ENCODE measurements at places on chromosomes 13 and 19. TPM values are rescaled to one million over a fixed set of nuclear protein-coding genes. Genes with fewer than 3 reads are reported as not detected.
A peak's percentile ranks its signal among the peaks of the same experiment; 100 is the strongest.

CERS1 gene
- total RNA-seq, result not detected

NPAS1 gene
- total RNA-seq, result not detected

ZNF814 gene
- total RNA-seq, result 13.5 TPM

ALKBH6 gene
- 29.8 TPM for total RNA-seq

ALDH16A1 gene
- 29.8 TPM for total RNA-seq

B3GLCT gene
- total RNA-seq, result 9.2 TPM

DNA sequence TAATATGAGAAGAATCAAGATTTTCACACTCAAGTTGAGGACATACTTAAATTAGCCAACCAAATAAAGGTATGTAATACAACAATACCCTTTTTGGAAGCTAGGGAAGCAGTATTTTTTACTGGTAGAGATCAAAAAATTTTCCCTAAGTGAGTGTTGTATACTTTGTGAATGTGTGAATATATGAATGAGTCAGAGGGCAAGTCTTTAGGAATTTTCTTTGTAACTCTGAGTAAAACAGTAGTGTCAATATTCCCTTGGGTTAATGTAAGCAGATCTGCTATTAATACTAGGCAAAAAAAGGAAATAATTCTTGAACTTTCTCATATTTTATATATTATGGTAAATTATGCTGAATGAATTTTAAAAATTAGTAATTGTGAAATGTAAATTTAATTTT, 1161.8 kb upstream of the MIR17HG start:
- no peak for ATAC-seq

DNA sequence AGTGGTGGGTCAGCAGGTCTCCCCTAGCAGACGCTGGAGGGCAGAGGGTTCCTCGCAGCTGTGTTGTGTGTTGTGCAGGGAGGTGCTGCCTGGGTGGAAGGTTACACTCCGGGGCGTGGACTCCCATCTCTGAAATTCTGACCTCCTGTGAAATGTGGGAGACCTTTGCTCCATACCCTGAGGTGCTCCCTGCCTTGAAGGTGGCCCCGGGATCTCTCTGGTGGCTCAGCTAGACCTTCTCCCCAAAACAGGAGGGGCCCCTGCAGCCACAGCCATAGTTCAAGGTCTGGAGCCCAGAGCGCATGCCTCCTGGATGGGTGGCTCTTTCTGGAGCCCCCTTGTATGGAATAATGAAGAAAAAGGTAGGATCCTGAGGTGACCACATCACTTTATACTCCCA, 70.2 kb downstream of the SOX1 start:
- no peak for ATAC-seq

DNA sequence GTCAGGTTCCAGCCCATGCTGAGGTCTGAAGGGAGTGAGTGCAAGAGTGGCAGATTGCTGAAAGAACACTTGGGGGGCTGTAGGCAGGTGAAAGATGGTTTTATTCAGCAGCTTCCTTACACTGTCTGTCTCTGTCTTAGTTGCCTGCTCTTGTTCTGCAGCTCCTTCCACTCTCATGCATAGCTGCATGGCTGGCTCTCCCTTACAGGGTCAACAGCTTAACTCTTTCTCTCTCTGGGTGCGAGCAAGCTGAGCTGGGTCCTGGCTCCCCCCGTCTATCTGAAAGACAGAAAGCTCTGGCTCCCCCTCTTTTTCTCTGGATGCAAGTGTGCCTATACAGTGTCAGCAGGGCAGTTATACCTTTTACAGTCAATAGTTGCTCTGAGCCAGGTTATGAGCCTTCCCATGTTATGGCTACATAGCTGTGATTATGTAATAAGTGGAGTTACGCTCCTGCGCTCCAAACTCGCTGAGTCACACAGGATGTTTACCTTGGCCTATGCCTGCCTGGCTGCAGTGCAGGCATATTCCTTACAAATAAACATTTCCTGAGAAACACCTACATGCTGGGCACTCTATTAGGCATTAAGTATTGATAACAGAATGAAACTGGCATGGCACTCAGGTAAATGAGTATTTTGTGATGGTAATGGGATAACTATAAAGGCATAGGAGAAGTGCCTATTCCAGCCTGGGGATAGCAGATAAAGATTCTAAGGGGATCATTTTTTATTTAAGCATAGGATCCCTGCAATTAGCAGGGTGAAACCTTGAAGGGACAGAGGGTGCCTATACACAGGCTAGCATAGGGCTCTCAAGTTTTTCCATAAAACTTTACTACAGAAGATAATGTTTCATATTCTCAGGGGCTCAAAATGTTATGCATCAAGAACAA, 826.9 kb upstream of the PCDH9 start:
- peak; percentile 22 for ATAC-seq

DNA sequence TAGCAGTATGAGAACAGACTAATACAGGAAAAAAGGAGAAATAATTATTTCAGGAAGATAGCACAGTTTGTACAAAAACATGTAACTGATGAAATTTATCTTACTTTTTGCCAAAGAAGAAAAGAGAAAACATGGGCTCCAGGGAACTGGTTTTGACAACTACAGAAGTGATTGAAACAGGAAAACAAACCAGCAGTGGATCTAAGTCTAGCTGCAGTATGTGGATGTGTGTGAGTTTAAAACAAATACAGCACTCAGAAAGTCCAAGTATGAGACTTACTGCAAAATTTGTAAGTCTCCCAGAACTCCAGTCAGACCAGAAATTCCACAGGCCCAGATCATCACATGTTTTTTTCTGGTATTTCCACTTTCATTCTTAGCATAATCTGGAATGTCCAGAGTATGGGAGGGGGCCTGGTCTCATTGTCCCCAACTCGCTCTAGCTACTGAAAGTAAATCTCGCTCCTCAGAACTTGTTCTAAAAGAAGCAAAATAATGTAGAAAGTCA, 259.5 kb downstream of the NHLRC3 start:
- ATAC-seq, result peak; percentile 70

DNA sequence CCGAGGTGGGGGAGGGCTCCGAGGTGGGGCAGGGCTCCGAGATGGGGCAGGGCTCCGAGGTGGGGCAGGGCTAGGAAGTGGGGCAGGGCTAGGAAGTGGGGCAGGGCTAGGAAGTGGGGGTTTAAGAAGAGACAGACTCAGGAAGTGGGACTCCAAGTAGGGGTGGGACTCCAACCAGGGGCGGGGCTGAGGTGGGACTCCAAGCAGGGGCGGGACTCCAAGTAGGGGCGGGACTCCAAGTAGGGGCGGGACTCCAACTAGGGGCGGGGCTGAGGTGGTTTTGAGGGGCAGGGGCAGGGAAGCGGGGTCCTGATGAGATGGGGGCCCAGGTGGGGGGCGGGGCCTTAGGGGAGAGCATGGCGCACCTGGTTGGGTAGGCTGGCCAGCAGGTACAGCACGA, 13.6 kb downstream of the CFD start:
- no peak for ATAC-seq

GRCh38 chr13:29707876-29708543, 112.5 kb upstream of the SLC7A1 start:
- ATAC-seq, result no peak

GRCh38 chr19:16060294-16060693, 16.0 kb upstream of the TPM4 start:
- no peak for ATAC-seq

GRCh38 chr19:9324584-9324962, 594 bp downstream of the ZNF559 start:
- no peak for ATAC-seq

DNA sequence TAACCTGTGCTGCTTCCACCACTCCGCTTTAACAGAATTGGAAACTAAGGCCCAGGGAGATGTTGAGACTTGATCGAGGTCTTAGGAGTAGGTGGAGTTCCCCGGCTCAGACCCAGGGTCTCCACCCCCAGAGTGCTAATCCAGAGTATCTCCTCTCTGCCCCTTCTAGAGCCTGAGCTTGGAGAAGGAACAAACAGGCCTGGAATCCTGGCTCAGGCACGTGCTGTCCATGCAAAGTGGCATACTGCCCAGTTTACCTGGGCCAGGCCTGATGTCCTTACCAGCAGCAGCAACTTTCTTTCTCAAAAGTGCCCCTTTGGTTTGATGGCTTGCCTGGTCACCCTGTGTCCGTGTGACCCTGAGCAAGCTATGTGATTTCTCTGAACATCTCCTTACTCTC, 3.7 kb downstream of the SYNGR4 start:
- no peak for ATAC-seq

- ATAC-seq, result no peak
Measured at GRCh38 chr13:100029933-100030332, 48.3 kb downstream of the ZIC2 start.

- ATAC-seq, result no peak
Measured at GRCh38 chr13:42373048-42373812, 101.3 kb downstream of the AKAP11 start.

DNA sequence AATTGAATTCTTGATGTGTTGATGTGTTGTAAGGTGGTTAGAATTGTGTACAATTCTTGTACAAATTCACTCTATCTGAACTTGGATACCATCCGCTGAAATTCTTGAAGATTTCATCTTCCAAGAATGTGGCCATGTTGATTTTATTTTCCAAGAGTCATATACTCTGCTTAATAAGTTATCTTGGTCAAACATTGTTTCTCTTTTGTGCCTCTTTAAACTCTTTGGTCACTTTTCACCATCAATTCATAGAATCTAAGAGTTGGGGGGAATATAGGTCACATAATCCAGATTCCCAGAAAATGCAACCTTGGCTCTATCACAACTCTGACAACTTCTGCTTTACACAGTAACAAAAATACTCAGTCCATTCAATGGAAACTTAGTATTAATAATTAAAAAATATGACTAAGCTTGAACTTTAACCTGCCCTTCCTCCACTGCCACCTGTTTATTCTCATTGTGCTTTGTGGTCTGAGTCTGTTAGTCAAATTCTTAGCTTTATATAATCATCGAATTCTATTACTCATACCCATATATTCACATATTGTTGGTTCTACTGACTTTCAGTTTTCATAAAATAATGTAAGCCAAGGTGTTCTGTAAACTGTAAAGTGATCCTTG, 373.2 kb downstream of the LMO7 start:
- no peak for ATAC-seq

DNA sequence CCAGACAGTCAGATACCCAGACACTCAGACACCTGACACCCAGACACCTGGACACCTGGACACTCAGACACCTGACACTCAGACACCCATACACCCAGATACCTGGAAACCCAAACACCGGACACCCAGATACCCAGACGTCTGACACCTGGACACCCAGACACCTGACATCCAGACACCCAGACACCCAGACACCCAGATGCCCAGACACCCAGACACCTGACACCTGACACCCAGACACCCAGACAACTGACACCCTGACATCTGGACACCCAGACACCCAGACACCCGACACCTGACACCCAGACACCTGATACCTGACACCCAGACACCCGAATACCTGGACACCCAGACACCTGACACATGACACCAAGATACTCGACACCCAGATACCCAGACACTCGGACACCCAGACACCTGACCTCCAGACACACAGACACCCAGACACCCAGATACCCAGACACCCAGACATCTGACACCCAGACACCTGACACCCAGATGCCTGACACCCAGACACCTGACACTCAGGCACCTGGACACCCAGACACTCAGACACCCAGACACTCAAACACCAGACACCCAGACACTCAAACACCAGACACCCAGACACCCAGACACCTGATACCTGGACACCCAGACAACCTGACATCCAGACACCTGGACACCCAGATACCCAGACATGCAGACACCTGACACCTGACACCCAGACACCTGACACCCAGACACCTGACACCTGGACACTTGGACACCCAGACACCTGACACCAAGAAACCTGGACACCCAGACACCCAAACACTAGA, 19.1 kb downstream of the C19orf12 start:
- no peak for ATAC-seq

GRCh38 chr13:28618230-28618994, 40.5 kb upstream of the POMP start:
- no peak for ATAC-seq

DNA sequence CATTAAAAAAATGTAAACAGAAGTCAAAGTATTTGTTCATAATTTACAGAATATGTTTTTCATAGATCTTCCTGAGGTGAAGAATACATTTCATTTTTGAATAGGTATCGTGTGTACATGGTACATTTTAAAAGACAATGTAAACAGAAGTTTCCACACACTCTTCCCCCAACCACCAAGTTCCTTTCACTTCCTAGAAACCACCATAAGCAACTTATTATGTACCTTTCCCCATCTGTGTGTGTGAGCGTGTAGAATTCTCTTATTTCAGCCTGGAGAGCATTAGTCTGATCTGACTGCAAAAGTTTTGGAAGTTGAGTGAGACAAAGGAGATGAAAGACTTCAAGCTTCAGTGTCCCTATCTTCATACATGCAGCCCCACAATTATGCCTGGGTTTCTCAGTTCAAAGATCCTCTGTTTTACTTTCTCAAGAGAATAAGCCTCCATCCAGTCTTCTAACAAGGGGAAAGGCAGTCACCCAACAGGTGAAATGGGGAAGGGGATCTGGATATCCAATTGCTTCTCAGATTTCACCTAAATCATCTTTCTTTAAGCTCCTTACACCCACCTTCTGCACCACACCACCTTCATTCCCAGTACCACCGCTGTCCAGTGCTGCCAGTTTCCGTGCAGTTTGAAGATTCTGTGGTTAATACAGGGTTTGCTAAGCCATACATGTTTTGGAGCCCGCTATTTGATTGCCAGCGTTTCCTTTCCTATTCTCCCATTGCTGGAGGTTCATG, 2.1 kb downstream of the TEX30 start:
- no peak for ATAC-seq

DNA sequence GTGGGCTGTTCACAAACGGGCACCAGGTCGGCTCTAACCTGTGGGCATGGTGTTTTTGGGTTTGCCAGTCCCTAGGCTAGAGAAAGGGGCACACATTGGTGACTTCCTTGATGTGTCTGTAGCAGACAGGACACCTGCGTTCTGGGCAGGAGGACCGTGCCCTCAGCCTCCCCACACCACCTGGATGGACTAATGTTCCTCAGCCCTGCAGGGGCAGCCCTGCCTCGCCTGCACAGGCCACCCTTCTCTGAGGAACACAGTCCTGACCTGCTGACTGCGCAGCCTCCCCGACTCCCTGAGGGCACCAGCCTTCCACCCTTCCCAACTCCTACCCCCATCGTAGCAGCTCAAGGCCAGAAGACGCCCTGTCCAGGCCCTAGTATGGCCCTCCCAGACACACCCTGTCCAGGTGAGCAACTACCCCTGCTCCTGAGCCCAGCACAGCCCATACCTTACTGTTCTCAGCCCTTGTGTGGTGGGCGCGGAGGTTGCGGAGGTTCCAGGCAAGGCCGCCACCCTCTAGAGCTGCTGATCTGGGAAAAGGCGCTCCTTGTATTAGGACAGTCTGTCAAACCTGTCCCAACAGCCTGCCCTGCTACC, 55.7 kb downstream of the GGACT start:
- ATAC-seq, result no peak
